ENCODE measurements at places on chromosomes 13 and 19.

DNA sequence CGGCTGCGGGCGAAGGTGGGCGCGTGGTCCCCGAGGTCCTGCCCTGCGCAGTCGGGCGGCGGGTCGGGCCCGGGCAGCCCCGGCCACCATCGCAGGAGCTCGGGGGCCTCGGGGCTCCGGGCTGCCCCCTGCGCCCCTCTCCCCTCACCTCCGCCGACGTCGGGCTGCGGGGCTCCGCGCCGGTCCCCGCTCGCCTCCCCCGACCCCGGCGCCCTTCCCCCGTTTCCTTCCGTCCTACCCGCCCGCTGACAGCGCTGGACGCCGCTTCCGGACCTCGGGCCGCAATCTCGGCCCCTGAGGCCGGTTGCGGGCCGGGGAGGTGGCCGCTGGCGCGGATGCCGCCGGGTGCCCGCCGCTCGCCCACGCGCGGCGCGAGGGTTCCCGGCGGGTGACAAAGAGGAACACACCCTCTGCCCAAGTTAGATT lies 720 bp downstream of the FARP1 start:
- DNase-seq, result no peak

- no peak for DNase-seq
Measured at GRCh38 chr19:17467471-17468301, 2.6 kb upstream of the SLC27A1 start.

DNA sequence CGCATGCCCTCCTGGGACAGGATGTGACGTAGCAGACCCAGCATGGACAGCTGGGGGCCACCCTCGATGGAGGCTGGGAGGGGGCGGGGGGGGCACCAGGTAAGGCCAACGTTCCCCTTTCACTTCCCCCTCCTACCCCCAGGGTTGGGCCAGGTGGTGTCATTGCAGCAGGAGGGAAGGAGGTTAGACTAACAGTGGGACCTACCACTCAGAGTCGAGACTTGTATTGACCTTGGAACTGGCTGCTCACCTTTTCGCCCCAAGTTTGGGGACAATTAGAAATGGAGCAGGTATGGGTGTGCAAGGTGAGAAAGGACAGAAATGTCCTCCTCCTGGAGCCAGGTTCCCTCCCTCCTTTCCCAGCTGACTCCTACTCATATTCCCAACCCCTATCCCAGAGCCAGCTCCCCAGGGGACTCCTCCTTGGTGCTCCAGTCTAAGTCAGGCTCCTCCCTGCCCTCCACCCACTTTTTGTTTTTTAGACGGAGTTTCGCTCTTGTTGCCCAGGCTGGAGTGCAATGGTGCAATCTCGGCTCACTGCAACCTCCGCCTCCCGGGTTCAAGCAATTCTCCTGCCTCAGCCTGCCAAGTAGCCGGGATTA lies 8.6 kb upstream of the SLC25A41 start:
- no peak for DNase-seq

GRCh38 chr19:39390451-39390750 lies 505 bp downstream of the PAF1 start:
- DNase-seq, result no peak

DNA sequence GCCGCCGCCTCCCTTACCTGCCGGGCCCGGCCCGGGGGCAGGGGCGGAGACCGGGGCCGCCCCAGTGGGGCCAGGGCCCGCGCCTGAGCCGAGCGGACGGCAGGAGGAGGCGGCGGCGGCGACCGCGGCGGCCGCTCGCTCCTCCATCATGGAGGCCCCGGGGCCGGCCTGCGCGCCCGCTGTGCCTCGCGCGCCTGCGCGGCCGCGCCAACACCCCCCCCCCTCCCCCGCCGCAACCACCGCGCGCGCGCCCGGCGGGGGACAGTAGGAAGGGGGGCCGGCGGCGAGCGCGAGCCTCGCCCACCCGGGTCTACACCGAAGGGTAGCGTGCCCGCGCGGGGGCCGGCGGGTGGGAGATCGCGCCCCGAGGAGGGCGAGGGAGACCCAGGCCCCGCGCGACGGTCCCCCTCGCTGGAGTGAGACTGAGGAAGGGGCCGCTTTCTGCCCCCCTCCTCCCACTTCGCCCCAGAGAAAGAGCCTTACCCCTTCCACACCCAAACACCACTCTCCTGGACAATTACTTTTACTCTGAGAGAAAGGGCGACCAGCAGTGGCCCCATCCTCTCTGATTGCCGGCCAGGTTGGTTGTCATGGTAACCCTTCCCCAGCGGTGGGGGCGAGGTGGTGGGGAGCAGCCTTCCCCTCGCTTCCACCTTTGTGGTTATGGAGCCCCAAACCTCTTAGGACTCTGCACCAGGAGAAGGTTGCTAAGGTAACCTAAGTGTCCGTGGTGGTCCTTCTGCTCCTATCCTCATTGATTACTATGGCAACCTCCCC lies at the start of gene STRN4:
Gene STRN4 (minus strand): TSS at position 170 of the 777 bp plus-strand sequence. CDS start 20 bp downstream, at position 150.
- DNase-seq, result peak; percentile 64

GRCh38 chr19:10334588-10335351 lies 1.4 kb upstream of the RAVER1 start:
- DNase-seq, result peak; percentile 49

DNA sequence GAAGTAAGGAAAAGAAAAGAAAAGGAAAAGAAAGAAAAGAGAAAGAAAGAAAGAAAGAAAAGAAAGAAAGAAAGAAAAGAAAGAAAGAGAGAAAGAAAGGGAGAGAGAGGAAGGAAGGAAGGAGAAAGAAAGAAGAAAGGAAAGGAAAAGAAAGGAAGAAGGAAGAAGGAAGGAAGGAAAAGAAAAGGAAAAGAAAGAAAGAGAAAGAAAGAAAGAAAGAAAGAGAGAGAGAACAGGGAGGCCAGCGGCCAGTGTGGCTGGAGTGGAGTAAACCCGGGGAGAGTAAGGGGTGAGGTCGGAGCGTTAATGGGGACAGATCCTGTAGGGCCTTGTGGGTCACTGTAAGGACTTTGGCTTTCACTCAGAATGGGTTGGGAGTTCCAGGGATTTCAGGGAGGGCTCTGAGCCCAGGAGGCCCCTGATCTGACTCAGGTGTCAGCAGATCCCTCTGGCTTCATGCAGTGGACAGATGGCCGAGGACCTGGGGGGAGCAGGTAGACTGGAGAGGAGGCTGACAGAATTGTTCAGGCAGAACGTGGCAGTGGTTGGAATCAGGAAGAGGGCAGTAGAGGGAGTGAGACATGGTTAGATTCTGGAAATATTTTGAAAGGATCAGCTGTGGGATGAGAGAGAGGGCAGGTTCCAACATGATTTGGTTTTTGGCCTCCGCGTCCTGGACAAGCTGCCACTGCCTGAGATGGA lies 19.8 kb upstream of the FXYD3 start:
- no peak for DNase-seq

DNA sequence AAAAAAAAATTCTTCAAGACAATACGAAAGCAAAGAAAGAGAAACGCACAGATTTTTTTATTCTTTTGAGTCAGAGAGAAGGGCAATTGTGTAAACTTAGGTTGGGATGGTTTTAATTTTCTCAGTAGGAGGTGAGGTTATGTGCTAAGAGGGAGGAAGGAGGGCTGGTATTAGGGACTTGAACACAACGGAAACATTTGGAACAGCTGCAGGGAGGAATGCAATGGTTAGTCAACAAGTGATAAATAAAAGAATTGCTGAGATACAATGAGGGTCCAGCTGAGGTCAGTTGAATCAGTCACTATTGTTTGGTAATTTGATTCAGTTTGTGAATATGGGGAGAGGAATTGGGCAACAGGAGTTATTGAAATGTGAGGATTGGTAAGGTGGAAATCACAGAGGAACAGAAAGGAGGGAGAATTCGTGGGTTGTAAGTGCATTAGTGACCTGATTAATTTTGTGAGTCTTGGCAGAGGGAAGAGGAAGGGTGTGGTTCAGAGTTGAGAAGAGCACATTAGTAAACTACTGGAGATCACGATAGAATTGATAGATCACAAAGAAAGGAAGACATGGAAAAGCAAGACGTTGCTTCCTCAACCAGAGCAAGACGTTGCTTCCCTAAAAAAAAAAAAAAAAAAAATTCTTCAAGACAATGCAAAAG lies 499.5 kb upstream of the SPRY2 start:
- DNase-seq, result no peak

DNA sequence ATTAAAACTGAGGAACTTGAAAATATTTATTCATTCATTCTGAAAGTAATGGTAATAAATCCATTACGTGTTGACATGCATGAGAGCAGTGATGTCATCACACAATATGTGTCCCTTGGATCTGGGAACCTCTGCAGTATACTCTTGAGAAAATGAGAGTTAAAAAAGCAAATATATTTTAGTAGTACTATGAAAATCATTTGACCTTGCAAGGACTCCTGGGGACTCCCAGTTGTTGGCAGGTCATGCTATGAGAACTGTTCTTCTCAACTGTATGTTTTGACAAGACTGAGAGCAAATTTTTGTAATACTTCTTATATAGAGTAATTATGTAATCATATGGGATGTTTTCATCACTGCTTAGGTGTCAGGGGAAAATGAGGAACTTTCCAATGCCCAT lies 249.4 kb downstream of the PCCA start:
- no peak for DNase-seq

GRCh38 chr13:98543378-98544103 lies 33.4 kb downstream of the STK24 start:
- DNase-seq, result no peak

GRCh38 chr13:45487604-45488003 lies 22.9 kb downstream of the COG3 start:
- DNase-seq, result no peak

DNA sequence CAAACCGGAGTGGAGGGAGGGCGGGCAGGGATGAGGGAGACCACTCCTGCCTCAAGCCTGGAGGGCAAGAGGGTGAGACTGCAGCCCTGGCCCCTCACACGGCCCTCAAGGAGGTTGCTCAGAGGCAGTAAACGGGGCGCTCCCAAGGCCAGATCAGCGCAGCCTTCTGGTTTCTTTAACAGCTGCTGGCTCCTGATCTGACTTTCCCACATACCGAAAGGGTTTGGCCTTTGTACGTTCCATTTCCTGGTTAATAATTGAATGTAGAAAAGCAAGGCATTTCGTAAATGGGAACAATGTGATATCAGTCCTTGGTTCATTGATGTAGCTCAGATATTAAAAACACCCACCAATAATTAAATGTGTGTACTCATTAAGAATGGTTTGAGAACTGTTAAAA lies 71.5 kb downstream of the GGACT start:
- DNase-seq, result no peak

DNA sequence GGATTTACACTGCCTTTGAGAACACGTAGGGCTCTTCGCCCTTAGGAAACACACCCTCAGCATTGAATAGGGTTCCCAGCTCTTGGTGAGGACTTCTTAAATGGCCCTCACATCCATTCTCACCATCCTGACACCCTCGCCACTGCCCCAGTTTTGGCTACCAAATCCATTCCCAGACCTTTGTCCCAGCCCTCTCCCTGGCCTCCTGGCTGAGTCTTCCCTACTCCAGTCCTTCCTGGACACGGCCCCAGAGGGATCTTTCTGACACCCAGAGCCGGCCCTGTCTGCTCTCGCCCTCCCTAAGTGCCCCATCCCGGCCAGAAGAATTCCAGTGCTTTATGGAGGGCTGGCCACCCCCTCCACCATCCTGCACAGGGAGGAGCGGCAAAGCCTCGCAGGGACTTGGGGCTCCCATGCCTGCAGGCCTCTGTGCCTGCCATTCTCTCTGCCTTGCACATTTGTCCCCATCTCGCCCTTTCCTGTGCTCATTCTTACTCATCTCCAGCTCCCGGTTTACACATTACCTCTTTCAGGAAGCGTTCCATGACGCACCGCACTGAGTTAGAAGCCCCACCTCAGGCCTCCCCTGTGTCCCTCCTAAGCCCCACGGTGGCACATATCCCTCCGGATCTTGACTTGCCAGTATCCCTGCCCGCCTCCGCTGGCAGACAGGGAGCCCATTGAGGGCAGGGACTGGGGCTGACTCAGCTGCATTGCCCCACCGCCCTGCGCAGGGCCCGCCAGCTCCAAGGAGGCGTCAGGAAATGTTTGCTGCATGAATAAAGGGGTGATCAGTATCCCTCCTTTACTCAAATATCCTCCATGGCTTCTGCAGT lies 11.0 kb upstream of the KLK14 start:
- no peak for DNase-seq

GRCh38 chr13:32164622-32165268 lies 133.2 kb downstream of the FRY start:
- DNase-seq, result no peak

DNA sequence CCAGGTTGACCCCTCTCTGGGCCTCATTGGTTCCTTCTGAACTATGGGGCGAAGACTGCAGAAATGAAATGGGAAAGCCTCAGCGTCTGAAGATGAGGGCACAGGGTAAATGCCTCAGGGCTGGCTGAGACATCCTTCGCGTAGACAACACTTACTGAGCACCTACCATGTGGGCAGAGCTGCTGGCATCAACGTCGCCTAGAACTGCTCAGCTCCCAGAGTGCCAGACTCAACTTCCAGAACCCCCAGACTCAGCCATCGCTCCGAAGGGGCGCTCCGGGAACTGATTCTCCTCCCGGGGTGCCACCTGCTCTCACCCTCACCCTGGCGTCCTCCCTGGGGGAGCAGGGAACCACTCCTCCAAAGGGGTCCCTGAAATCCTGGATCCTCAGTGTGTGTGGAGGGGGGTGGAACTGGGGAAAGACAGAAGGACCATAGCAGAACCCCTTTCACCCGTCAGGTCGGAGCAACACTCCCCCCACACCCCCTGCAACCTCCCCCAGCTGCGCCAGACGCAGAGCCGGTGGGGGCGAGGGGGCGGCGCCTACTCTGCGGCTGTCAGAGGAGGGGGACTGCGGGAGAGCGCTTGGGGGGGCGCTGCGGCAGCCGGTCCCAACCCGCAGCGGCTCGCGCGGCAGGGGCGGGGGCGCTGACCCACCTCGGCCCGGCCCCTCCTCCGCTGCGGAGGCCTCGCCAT lies 8.2 kb upstream of the NFIC start:
- DNase-seq, result peak; percentile 31

- DNase-seq, result no peak
Measured at GRCh38 chr19:42200116-42200715, 17.3 kb downstream of the DEDD2 start.

DNA sequence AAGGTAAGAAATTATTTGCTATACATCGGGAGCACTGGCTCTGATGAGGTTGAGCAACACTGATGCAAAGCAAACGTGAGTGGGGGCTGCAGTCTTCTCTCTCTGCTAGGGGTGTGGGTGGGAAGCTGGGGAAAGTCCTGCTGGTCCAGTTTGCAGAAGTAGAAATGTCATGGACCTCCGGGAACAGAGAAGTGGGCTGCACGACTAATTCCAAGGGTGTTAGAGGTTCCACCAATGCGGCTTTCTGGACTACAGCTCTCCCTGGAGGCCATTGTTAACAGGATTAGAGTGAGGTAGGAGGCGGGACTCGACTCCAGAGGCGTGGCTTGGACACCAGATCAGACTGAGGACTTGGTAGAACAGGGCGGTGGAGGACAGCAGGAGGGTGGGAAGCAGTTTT lies 5.7 kb upstream of the FBXO27 start:
- DNase-seq, result no peak

All from activated naive CD4-positive, alpha-beta T cell treated with anti-CD3 and anti-CD28 coated beads, Interleukin-2, amount 50 U/mL, for 16 hours (primary cell).